ENCODE measurements at places on chromosomes 6 and 20.

DNA sequence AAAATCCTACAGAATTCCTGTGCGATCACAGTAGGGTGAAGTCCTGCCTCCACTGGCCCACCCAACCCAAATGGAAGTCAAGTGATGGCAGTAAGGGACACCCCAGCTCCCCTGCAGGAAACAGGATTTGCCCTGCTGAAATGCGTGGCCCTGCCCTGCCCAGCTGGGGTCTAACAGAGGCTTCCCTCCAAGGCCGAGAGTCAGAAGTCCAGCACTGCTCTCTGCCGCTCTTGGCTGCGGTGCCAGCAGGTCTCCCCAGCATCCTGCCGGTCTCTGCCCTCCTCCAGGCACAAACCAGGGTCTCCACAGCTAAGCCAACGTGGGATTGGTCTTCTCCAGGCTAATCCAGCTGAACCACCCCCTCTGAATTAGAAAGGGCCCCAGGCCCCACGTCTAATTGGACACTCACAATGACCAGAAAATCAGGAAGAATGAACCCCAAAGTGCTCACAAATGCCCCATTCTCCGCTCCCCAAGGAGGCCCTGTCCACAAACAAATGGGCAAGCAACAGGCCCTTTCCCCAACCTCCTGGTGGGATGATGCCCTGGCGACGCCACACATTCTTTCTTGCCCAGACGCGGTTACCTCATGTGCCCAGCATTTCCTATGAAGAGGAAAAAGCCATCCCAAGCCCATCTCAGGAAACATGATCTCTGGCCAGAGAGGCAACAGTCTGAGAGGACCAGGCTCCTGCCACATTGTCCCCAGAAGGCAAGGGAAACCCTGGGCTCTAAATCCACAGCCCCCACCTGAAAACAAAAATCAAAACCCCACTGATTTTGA, 117.2 kb downstream of the BANF2 start:
- no peak for DNase-seq

GRCh38 chr20:15241681-15242080, 904.3 kb upstream of the FLRT3 start:
- no peak for DNase-seq

GRCh38 chr20:3080939-3081388, 3.6 kb downstream of the AVP start:
- DNase-seq = no peak

GRCh38 chr6:139174961-139175360, 40.1 kb downstream of the HECA start:
- no peak for DNase-seq

- peak; percentile 76 for DNase-seq
Measured at GRCh38 chr20:888057-888456, 28.1 kb downstream of the ANGPT4 start.

DNA sequence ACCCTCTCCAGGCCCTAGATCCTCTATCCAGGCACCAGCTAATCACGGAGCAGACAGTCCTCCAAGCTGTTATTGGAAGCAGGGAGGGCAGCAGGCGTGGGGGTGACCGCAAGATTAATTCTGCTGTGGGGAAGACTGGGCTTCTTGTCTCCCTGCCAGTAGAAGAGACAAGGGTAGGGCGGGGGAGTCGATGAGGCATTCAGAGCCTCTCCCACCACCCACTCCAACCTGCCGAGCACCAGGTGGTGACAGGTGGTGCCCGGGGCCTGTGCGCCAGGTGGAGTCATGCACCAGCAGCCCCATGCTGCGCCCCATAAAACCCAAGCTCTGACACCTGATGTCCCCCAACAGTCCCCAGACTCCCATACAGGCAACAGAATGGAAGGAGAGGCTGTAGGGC, 89.6 kb downstream of the CDH22 start:
- DNase-seq = no peak

DNA sequence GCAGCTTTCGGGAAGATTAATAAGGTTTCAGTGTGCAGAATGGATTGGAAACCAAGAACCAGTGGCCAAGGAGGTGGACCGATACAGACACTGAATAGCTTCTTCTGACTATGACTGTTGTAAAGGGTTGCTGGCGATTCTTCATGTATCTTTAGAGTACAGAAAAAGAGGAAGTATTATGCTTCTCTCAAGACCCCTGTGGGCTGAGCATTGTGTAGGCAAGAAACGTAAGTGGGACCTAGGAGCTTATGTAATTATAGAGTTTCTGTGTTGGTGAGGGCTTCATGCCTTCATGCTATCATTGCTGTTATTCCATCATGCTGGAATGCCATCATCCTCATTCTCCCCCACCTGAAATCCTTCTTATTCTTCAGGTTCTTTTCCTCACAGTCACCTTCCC, 105.4 kb upstream of the AKIRIN2 start:
- DNase-seq = no peak

DNA sequence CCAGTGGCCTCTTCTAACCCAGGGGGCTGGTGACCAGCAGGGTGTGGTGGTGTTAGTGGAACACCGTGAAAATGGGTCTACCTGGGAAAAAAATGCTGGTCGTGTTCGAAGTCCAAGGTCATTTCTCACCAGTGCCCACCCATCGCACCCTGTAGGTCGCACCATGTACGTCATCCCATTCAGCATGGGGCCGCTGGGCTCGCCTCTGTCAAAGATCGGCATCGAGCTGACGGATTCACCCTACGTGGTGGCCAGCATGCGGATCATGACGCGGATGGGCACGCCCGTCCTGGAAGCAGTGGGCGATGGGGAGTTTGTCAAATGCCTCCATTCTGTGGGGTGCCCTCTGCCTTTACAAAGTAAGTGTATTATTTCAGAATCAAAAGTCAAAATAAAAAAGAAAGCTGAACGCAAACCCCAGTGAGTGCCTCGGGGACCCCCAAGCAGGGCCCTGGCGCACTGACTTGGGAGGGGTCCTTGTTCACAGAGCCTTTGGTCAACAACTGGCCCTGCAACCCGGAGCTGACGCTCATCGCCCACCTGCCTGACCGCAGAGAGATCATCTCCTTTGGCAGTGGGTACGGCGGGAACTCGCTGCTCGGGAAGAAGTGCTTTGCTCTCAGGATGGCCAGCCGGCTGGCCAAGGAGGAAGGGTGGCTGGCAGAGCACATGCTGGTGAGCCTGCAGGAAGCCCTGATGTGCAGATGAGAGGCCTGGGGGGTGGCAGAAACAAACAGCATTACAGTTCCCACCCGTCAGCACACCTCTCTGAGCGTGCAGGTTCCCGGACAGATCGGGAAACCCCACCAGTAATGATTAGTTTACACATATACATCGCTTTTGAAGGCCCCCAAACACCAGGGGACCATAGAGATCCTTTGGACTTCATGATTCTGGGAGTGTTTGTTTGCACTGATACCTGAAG, 1.9 kb downstream of the PCK1 start:
- no peak for DNase-seq

DNA sequence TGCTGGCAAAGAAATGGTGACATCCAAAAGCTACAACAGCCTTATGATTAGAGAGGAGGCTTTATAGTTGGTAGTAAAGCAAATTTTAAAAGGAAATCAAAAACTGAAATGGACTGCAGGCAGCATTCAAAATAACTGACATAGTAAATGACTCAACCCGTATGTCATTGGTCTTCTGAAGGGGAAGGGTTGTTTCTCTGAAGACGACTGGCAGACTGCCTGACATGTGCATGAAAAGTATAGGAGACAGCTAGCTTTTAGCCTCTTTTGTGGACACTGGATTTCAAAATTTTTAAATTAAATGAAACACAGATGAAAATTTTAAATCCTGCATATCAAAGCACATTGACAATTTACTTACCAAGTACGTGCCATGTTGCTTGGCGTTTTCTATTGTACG, 90.7 kb downstream of the TRMT6 start:
- DNase-seq = no peak

DNA sequence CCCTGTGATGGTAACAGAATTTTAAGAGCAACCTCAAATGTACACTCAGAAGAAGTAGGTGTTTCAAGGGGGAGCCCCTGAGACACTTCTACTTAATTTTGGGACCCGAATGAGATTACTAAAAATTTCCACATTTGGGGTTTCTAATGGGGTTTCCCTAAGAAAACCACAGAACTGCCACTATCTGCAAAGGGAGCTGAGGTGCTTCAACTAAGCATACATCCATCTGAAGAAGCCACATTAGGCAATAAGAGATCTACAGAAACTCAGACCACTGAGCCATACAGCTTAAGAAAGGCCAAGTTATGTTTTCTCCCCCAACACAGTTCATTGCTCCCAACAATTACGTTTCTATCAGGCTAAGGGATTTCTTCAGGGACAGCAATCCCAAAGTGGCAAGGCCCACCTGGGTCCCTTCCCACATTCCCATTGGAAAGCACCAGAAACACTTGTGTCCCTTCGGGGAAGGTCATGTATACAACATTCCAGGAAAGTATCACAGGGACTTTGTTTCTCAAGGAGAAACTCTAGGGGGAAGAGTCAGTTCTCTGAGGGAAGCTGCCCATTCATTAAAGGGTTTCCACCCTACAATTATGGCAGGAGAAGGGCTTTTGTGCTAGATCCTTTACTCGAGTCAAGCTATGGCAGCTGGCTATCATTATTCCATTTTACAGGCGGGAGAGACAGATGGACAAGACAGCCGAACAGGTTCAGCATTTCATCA, 5.0 kb downstream of the BCL2L1 start:
- no peak for DNase-seq

- DNase-seq = no peak
Measured at GRCh38 chr6:80356000-80356399, 249.5 kb downstream of the BCKDHB start.

DNA sequence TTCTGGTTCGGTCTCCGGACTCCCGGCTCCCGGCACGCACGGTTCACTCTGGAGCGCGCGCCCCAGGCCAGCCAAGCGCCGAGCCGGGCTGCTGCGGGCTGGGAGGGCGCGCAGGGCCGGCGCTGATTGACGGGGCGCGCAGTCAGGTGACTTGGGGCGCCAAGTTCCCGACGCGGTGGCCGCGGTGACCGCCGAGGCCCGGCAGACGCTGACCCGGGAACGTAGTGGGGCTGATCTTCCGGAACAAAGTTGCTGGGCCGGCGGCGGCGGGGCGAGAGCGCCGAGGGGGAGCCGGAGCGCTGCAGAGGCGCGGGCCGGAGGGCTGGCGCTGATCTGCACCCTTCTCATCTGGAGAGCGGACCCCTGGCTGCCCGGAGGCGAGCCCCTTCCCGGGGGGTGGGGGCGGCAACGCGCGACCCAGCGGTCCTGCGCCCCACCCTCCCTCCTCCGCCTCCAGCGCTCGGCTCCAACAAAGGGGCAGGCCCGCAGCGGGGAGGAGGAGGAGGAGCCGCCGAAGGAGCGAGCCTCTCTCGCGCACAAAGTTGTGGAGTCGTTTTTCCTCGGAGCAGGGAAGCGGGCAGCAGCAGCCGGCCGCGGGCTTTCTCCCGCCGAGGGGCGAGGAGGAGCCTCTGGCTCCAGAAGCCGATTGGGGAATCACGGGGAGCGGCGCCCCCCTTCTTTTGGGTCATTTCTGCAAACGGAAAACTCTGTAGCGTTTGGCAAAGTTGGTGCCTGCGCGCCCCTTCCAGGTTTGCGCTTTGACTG, at the start of gene UTRN:
TSS of gene UTRN (plus strand) at position 553 of the 765 bp plus-strand sequence. CDS start 6,494 bp downstream, outside the sequence.
- peak; percentile 96 for DNase-seq

DNA sequence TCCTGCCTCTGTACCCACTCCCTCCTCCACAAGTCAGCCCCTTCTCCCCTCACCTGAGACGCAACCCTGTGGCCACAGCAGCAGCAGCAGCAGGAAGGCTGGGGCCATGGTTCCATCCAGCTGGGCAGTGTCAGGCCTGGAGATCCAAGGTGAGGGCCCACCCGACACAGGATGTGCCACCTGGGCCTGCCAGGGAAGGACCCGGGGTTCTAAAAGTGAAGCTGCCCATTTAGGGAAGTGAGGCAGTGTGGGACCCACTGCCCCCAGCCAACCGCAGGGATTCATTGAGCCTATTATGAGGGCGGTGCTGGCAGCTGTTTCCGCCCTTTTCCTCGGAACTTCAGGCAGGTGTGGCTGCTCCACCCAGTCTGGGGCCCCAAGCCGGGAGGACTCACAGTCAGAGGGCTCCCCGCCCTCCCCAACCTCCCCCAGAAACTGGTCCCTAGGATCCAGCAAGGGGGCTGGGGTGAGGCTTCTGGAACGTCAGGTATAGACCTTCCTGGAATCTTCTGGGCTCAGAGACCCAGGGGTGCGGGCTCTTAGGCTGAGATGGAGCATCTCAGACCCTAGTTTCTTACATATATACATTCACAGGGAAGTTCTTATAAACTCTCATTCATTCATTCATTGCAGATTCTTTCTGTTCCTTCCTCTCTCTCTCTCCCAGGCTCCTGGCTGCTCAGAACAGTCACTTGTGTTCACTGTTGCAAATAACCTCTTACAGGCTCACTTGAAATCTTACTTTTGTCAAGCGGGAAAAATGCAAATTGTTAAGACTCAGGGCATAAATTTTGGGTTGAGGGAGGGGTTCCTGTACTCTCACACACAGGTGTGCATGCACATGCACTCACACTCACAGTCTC, at the start of gene TREML2:
TSS of gene TREML2 (minus strand) at position 249 of the 863 bp plus-strand sequence. CDS start at position 108, 141 bp downstream.
- DNase-seq = no peak

DNA sequence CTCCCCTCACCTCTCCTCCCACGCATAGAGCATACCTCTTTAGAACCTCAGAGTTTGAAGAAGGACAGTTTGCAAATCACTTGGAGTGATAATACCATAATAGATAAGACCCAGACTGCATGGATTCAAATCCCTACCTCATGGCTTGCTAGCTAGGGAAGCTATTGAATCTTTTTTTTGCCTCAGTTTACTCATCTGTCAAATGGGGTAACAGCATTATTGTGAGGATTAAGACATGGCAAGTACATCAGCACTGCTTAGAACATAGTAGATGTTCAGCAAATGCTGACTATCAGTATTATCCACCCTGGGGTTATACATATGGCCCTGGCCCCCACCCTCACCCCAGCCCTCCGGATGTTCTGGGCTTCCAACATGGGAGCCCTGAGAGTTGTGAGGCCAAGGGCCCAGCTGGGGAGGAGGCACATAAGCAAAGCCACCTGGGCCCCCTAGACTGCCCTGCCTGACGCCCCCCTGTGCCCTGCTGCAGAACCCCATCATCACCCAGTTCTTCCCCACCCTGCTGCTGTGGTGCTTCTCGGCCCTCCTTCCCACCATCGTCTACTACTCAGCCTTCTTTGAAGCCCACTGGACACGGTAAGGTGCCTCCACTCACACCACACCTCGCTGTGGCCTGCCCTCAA, 9.1 kb upstream of the CAPN11 start:
- no peak for DNase-seq

DNA sequence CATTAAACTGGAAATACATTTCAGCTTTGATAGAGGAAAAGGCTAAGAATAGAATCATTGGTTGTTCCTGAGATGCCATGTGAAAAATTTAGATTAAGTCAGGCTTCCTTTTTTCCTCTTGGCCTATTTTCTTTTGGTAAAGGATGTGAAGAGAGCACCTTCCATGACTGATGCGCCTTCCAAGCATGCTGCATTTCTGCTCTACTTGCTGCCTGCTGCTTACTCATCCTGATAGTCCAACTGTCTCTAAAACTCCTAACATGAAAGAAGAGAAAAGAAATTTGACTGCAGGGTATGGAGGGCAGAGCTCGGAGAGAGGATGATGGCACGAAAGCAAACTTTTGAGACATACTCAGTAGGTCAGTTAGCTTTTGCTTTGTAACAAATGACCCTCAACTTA, 28.8 kb downstream of the SNAP25 start:
- DNase-seq = no peak

- DNase-seq = no peak
Measured at GRCh38 chr6:130518588-130518987, 152.8 kb downstream of the TMEM200A start.

GRCh38 chr6:100449239-100449691, 15.5 kb downstream of the SIM1 start:
- DNase-seq = no peak

Data from lower leg skin (tissue), 4 donors.